Heart left ventricle (tissue), 16 donors: ENCODE measurements at places on chromosomes 2 and 18. TPM values are rescaled to one million over a fixed set of nuclear protein-coding genes. Genes with fewer than 3 reads are reported as not detected.

The ZSWIM2 gene
- not detected for polyA plus RNA-seq

The SLC23A3 gene
- 0.84 TPM for polyA plus RNA-seq

DNA sequence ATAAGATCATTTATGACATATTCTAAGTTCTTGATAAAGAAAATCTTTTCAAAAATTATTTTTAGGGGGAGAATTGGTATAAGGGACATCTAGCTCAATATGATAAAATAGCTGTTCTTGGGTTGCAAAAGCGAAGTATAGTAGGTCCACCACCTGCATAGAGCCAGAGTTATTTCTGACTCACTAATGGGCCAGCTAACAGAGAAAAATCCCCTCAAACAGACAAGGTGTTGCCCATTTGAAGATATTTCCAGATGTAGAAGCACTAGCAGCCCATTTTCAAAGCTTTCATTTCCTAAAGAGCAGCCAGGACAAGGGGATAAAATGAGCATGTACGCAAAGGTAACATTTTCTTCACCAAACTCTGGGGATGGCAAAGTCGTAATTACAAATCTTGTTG is 165.7 kb upstream of the FN1 start:
- DNase-seq, result no peak

DNA sequence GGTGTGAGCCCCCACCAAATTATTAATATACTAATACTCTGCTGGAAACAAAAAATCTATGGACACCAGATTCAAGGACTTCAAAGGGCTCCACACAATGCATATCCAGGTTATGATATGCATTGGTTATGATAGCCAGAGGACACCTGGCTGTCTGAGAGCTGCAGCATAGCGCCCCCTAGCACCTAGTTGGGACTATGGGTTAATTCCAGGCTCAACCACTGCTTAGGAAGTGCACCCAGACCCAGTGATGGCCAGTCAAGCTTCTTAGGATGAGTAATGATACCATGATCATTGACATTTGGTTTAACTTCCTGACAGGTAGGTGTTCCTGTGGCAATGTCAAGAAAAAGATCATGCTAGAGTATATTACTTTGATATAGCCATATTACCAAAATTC is 3.8 kb upstream of the FRZB start:
- DNase-seq, result no peak

GRCh38 chr2:162301151-162301804 is 17.2 kb downstream of the IFIH1 start:
- peak; percentile 36 for DNase-seq

GRCh38 chr18:32770666-32771168 is 2.1 kb downstream of the KLHL14 start:
- DNase-seq, result no peak

The CD8B2 gene
- not detected for polyA plus RNA-seq

DNA sequence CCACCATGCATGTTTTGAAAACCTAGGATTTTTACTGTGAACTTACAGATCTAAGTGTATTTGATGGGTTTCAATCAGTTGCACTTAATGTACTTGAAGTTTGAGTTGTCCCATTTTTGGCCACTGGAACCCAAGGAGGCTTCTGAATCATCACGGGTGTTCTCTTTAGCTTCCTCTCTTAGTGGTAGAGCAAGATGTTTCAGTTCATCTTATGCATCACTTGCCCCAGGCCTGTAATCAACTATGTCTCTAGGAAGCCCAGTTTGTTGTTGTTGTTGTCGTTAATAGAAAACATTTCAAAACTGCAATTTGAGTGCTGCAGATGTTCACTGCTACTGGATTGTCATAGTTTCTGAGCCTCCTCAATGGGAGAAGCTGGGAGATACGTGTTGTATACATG is 97.0 kb downstream of the FHOD3 start:
- no peak for DNase-seq

The ABCG8 gene
- not detected for polyA plus RNA-seq

DNA sequence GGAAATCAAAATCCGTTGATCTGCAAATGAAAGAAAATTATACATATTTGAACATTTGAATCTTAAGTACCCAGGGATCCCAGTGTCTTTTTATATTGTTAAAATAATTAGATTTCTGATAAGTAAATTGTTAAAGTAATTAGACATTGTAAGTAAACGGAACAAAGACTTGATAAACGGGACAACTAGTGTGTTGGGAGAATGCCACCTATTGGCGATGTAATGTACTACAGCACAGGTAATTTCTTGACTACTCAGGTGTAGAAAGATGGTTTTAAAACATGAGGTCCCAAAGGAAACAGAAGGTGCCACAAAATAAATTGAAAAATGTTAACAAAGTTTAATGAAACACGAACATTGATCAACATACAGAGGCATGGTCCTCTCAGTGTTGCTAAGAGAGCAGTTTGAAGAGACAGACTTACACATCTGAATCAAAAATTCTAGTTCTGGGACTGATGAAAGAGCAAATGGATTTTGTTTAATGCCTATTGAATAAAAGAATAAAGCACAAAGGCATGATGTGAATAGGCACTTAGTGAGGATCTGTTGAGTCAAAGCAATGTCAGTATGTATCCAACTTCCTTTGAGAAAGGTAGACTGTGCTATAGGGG is 103.4 kb upstream of the RASGRP3 start:
- no peak for DNase-seq

DNA sequence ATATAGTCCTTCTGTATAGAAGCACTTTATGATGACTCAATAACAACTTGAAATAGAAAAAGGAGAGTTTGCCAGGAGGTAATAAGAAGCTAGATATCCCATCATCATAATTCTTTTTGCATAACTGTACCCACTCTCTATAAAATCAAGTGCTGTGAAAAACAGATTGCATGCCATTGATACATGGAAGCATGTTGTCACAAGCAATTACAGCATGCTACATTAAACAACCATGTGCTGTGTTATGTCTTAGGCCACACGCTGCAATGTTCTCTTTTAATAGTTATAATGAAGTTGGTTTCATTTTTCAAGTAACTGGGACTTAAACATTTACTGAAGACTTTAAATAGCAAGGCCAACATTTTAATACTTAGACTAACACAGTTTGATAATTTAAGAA is 264.2 kb downstream of the RPRM start:
- no peak for DNase-seq

DNA sequence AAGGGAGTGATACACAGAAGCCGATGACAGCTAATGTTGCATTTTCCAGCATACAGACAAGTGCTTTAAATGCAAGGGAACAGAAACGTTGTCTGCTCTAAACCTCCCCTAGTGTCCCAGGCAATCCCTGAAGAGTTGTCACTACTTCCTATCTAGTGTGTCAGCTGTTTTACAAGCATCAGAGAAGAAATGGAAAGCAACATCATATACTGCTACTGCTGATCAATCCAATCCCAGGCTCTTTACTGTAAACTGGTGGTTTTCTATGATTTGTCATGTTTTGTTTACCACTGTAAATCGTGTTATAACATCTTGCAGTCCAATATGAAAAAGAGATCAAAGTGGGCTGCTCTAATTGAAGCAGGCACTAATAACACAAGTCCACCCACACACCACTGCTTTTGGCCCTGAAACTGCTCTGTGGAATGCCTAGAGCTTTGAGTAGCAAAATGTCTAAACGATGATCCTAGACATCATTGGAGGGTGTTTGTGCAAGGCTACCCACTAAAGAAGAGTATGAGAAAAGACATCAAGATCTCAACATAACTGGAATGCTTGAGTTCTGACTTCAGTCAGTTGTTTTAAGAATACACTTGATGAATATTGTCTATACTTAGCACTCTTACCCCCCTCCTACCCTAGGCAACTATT is 18.1 kb upstream of the ROCK1 start:
- DNase-seq, result no peak

DNA sequence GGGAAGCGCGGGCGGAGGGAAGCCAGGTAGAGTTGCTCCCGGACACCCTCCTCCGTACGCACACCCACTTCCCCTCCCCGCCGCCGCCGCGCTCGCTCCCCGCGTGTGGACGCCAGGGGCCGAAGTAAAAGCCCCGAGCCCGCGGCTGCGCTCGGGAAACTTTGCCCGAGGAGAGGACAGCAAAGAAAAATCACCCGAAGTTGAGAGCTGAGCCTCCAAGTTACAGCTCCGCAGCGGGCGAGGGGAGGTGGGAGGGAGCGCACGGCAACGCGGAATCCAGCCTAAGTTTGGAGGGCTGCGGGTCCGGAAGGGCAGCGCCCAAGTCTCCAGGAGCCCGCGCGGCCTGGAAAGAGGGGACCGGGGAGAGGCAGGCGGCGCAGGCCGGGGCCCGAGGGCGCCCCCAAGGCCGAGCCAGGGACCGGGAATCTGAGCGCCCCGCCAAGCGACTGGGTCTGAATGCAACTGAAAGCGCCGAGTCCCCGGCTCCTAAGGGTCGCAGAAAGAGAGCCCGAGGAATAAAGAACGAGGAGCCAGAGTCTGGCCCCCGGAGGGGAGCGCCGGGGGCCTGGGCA is 706 bp upstream of the BCL11A start:
- DNase-seq, result peak; percentile 79

GRCh38 chr2:139386401-139386800 is 606.2 kb upstream of the NXPH2 start:
- no peak for DNase-seq

GRCh38 chr2:168643979-168644378 is 158.5 kb upstream of the NOSTRIN start:
- DNase-seq, result peak; percentile 22

The NOSTRIN gene
- polyA plus RNA-seq, result 8.6 TPM

DNA sequence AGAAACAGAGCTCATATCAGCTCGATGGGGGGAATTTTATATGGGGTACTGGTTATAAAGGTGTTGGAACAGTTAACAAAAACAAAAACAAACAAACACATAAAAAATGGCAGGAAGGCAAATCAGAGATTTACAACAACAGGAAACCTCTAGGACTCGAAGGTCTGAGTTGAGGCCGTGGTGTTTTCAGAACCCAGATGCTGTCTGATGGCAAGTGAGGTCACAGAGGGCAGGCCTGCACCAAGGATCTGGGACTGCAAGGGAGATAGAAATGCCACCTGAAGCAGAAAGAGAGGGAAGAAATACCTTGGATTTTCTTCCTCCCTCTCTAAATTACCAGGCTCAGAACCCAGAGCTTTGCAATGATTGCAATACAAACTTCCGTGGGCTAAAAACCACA is 429.5 kb downstream of the ZNF521 start:
- no peak for DNase-seq

The RND3 gene
- polyA plus RNA-seq, result 17.1 TPM

GRCh38 chr2:61853847-61854563 is at the start of gene FAM161A:
FAM161A (minus strand) TSS chr2:61854060; CDS start chr2:61854041, 19 bp downstream.
- peak; percentile 90 for DNase-seq

DNA sequence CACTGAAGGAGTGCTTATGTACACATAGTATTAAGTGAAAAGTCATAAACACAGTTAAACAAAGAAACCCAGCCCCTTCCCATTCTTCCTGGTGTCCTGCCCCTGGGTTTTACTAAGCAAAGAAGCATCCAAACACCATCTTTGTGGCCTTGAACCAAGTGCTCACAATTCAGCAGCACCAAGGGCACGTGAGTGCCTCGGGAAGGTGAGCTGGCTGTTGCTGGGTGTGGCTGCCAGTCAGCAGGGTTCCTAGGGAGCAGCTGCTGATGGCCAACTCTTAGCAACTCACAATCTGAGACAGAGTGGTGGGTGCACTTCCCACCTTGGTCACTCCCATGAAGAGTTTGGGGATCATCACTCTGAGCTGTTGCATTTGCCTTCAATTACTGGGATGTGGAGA is 97.7 kb upstream of the PGAP1 start:
- no peak for DNase-seq

The LIMS3 gene
- polyA plus RNA-seq, result 2.7 TPM

The CCDC141 gene
- 10.6 TPM for polyA plus RNA-seq

DNA sequence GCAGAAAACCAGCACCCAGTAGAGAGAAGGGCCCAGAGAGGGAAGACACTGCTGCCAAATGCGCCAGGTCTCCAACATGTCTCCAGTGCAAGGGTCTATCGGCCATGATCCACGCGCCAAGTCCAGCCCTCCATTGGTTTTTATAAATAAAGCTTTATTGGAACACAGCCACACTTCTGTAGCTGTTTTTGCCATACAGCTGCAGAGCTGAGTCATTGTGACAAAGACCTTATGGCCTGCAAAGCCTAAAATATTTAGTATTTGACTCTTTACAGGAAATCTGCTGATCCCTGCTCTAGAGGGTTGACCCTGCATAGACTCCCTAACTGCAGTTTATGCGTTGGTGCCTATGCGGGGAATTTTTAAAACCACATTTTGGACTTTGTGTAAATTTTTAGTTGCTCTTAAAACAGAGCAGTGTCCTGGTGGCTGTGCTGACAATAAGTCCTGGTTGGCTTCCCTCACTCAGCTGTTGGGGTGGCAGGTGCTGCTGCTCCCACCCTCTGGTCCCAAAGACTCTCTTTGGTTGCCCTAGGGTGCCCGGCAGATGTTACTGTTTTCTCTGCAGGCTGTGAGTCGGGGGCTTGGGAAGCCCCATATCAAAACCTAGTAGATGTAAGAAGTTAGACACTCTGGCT is 154.9 kb downstream of the CTIF start:
- no peak for DNase-seq

DNA sequence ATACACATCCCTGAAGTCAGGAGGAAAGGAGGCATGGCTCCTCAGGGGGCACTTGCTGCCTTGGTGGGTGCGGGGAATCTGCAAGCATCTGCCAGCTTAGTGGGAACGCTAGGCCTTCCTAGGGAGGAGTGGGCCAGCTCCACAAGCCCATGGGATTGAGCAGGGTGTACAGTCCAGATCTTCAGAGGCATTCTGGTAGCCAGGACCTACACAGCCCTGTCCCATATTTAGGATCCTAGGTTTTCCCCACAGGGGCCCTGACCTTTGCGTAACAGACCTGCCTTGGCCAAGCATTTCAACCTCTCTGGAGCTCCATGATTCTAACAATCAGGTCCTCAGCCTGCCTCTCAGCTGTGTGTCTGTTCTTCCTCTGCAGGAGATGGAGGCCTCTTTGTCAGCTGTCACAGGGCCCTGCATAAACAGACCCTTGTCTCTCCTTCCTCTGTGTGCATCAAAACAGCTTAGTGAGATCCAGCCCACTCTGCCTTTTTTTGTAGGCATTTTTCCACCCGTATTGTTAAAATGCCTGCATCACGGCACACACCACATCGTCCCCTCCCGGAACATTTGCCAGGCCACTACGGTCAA is 140.2 kb upstream of the NDUFV2 start:
- no peak for DNase-seq

DNA sequence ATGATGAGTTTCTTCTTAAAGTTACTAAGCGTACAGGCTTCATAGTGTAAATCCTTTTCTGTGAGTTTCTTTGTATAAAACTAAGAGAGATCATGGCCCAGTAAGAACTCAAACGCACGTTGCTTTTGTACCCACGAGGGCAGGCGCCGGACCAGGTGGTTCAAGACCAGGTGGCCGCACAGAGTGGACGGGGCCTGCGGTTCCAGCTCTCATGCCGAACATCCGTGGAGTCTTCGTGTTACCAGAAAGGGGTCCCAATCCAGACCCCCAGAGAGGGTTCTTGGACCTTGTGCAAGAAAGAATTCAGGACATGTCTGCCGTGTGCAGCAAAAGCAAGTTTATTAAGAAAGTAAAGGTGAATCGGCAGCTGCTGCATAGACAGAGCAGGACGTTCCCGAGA is 53.0 kb downstream of the KCNG2 start:
- DNase-seq, result no peak
